Frontal cortex (tissue), 4 donors: ENCODE measurements at places on chromosomes 11 and 22. TPM values are rescaled to one million over a fixed set of nuclear protein-coding genes. Genes with fewer than 3 reads are reported as not detected.

Gene C11orf21
- under 0.01 TPM for total RNA-seq

Gene NCF4
- 2.0 TPM for total RNA-seq

DNA sequence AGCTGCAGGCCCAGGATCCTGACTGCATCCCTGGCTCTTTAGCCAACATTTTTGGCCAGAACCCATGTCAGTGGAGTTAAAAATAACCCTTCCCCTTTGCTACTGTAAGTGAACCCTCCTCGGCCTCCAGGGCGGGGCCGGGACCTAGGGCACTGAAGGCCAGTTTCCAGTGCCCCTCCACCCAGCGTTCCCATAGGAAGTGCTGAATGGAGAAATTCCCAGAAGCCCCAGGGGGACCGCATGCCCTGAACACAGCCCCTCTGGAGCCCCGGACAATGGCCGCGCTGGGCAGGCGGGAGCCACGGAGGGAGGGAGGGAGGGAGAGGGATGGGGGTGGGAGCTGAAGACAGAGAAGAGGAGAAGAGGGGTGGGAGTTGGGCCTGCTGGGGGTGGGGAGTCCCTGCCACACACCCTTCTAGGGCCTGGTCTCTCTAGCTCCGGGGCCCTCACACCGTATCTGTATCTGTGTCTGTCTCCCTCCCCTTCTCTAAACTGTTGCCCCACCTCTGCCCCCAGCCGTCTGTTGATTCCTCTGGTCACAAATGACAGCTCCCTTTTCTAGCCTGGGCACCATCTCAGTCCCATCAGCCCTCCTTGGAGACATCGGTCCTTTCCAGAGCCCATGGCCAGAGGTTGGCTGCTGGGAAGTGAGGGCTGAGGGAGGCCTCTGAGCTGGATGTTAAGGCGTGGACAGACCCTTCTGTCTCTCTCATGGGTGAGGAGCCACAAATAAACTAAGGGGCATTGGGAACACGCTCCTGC lies 10.9 kb downstream of the PDGFB start:
- no peak for DNase-seq

DNA sequence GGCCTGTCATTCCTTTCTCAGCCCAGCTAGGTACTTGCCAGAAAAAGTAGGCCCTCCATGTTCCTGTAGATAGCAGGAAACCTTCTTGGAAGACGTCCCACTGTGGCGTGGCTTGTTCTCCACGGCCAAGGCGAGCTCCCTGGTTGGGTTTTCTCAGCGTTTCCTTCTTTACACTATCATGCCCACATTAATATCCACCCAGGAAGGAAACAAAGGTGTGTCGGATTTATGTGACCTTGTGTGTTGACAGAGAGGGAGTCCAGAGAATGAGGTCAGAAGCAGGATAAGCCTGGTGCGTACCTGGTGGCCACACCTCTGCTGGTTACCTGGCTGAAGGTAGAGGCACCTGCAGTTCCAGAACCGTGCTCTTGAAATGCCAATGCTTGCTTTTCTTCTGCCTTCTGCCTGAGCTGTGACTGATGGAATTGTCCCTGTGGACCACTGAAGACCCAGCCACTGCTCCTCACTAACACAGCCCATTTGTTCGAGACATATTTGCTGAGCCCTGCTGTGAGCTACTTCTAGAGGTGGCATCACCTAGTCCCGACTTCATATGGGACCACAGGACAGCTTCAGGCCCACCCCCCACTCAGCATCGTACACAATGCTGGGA lies 7.9 kb downstream of the ASPHD2 start:
- DNase-seq: no peak

DNA sequence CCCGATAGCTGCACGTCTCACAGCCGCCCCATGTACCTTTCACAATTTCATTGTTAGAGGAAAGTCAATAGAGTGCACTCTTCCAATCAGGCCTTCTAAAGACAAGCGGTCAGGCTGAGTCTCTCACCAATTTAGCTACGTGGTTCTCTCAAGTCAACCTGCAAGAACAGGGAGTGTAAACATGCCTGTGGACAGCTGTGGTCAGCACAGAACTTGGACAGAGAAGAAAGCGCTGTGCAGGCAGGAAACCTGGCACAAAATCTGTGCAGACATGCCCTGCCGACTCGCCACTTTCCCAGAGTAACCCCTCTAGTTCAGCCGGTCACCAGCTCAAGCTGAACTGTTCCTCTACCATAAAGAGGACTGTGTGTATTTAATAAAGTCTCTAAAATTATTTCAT lies 39.5 kb downstream of the CHKA start:
- DNase-seq: no peak

DNA sequence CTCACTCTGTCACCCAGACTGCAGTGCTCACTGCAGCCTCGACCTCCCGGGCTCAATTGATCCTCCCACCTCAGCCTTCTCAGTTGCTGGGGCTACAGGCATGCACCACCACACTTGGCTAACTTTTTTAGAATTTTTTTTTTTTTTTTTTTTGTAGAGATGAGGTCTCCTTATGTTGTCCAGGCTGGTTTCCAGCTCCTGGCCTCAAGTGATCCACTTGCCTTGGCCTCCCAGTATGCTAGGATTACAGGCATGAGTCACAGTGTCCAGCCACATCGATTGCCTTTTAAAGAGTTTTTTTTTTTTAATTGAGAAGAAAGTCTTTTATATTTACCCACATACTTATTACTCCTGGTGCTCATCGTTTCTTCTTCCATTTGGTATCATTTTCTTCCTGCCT lies 30.0 kb downstream of the PARVG start:
- no peak for DNase-seq
